Stimulated activated CD8-positive, alpha-beta memory T cell treated with anti-CD3 and anti-CD28 coated beads, Interleukin-4, amount 100 ng/mL, for 48 hours (primary cell): ENCODE measurements at places on chromosomes 2 and 18.

GRCh38 chr18:57057890-57058289 is 89.0 kb upstream of the BOD1L2 start:
- peak; percentile 28 for DNase-seq

GRCh38 chr2:227132986-227133385 is 31.0 kb downstream of the COL4A4 start:
- DNase-seq, result no peak

GRCh38 chr2:112296407-112296806 is 21.0 kb downstream of the ZC3H6 start:
- DNase-seq, result no peak

- DNase-seq, result no peak
Measured at GRCh38 chr2:105541189-105542050, 142.6 kb upstream of the FHL2 start.

DNA sequence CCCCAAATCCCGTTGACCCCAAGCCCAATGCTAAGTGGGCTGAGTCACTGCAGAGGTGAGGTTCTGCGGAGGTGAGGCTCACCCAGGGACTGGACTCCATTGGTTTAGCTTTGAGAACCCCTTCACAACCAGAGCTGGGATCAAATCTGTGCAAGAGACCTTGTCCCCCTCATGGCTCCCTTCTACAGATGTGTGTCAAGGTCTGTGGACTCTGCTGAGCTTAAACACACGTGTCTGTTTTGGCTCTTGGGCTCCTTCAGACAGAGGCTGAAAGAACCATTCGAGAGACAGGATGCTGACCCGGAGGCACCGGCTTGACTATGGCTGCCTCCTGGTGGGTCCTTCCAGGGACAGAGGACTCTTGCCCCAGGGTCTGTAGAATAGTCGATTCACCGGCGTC is 190.3 kb downstream of the LPIN1 start:
- no peak for DNase-seq

DNA sequence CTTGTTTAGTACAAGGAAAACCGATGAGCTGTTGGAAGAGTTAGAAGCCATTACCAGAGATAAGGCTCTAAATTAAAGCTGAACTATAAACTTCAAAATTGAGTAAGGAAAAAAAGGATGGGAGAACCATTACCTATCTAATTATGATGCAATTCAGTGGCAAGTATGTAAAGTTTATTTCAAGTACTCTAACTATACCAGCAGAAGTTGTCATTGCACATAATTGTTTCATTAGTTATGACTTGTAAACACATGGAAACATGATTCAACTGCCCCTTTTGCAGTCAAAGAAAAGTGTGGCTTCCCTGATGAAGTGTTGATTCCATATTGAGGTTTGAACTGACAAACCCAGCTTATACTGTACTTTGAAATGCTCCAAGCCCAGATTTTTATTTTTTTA is 324.1 kb upstream of the KCNJ3 start:
- DNase-seq, result no peak

DNA sequence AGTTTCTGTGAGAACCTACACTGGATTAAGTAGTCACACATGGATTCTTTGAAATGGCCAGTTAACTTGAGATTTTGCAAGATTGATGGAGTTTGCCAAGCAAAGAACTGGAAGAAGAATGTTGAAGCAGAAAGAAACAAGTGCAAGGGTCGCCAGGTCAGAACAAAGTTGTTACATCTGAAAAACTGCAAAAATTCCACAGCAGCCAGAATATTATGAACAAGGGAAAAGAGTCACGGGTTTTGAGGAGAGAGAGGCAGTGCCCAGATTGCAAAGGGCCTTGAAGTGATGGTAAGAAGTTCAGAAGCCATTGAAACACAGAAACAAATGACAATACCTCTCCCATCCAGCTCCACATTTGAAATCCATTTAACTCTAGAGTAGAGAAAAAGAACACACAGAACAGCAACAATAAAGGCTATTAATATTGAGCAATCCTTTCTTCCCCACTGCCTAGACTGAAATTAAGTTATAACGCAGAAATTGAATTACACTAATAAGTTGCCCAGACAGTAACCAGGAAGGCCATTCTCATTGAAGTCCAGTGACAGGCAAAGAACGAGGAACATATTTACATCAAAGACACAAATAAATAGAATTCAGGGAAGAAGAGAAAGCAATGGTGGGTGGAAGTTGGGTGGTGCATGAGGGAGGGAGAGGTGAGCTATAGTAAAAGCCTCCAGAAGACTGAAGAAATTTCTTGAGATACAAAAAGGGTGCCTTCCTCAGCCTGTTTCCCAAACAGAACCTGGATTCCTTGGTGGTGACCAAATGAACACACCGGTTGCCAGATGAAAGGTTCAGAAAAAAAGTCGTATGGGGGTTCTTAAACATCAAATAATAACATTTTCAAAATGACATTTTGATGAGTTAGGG is 80.6 kb downstream of the ARHGAP15 start:
- DNase-seq, result no peak

GRCh38 chr2:170713543-170714380 is 1.4 kb upstream of the SP5 start:
- DNase-seq, result no peak

GRCh38 chr2:152861349-152861942 is 143.0 kb downstream of the ARL6IP6 start:
- DNase-seq, result peak; percentile 48

DNA sequence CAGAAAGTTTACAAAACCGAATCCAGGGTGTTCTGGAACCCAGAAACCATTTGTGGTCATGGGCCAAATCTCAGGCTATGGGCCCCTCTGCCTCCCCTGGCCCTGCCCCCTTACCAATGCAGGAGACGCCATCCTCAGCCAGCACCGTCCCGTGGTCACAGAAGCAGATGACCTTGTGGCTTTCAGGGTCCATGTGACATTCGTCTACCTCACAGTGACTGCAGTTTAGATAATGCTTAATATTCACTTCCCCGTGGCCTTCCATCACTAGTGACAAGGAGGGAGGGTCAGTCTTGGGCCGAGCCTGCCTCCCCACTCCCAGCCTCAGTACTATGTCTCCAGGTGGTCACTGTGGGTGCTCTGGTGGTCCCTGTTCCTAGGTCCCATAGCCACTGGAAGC is 111.6 kb downstream of the CLIP4 start:
- DNase-seq, result no peak

- DNase-seq, result no peak
Measured at GRCh38 chr18:8661754-8662559, 43.4 kb upstream of the MTCL1 start.

DNA sequence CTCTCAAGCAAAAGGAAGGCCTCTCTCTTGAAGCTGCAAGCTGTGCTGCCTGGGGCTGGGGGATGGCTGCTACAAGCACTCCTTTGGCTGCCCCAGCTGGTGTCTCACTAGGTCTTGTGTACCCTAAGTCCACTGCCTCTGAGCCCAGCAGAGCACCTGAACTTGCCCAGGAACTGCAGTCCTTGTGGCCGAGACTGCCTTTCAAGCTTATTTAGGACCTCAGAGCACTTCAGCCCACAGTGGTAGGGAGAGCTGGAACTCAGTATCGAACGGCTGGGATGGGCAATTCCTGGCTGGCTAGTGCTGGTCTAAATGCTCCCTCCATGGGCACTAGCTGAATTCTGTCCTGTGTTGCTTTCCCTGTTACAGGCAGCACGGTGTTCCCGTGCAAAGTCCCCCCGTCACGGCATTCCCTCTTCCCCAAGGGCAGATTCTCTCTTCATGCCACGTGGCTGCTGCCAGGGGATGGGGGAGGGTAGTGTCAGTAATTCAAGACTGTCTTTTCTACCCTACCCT is 25.9 kb downstream of the STPG4 start:
- no peak for DNase-seq

DNA sequence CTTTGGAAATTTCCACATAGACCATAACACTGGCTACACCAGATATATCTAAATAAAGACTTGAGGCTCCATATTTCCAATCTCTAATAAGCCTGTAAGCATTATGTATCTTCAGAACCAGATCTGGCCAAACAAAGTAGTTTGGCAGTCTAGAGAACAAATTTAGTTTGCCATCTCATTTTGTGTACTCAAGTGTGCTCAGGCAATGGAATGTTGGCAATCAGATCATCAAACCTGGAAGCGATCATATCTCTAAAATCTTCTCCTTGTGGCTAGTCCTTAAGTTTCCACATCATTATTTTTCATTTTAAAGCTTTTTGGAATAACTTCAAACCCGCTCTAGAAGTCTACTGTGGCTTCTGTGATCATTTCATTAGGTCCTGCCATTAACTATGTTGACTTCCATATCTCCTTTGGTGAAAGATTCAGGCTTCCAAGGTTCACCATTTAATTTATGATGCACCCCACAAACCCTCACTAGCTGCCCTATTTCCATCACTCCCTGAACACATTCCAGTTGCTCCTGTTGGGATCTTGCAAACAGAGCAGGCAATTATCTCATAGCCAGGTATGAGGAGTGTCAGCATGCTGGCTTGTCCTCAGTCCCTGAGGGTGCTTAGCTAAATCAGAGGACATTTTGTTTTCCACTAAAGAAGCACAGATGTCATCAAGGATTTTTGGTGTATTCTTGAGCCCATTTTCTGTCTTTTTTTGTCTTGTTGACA is 46.2 kb downstream of the WDR75 start:
- no peak for DNase-seq
